ENCODE measurements at places on chromosomes 13 and 19. TPM values are rescaled to one million over a fixed set of nuclear protein-coding genes. Genes with fewer than 3 reads are reported as not detected.

Gene KANK3
- total RNA-seq: 21.7 TPM

- no peaks in the 10 kb centered on the region for H3K4me1 ChIP-seq
- no peaks in the 10 kb centered on the region for H3K36me3 ChIP-seq
- no peak overlapping the region for H3K27ac ChIP-seq
These were observed 8.9 kb downstream of the ZSCAN1 start for GRCh38 chr19:58042495-58043340.

Gene RASA3
- 18.6 TPM for total RNA-seq

Gene OR7E24
- total RNA-seq: not detected

Gene SHISA7
- total RNA-seq: not detected

DNA sequence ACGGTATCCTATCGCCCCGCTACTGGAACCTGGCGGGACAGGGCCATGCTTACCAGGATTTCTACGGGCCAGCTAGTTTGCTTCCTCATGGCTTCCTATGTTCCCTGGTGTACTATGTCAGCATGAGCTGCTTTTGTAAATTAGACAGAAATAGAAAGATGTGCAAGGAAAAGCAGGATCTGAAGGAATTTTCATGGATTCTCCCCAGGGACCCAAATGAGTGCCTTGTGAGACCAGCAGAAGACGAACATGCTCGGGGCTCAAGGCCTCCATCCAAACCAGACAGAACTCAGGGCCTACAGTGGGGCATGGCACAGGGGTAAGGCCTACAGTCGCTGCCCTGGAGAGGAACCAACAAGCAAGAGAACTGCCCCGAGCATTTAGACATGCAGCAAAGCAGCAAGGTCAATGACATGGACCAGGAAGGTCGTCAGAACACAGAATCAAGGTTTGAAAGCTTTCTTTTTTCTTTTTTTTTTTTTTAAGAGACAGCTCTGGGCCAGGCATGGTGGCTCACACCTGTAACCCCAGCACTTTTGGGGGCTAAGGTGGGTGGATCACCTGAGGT, 17.3 kb downstream of the EPS15L1 start:
- H3K36me3 ChIP-seq: no peaks in the 10 kb centered on the region
- no peak overlapping the region for H3K4me3 ChIP-seq
- no peak overlapping the region for H3K27ac ChIP-seq

DNA sequence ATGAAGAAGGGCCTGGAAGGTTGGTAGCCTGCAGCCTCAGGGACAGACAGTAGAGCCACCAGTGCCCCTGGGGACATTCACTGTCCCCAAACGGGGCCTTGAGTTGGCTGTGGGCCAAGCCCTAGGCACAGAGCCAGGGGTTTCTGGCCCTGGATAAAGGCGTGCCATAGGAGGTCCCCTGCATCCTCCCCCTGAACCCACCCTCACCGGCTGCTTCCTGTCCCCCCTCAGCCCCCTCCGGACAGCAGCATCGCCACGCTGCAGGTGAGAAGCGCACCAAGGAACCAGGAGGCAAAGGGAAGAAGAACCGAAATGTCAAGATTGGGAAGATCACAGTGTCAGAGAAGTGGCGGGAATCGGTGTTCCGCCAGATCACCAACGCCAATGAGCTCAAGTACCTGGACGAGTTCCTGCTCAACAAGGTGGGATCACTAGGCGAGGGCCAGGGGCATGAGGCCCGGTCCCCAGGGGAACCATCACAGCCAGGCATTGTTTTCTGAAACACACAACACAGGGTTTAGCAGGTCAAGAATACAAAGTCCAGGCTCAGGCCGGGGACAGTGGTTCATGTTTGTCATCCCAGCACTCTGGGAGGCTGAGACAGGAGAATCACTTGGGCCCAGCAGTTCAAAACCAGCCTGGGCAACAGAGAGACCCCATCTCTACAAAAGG, 14.6 kb upstream of the USE1 start:
- DNase-seq: no peak
- H3K4me3 ChIP-seq: no peak overlapping the region
- H3K27ac ChIP-seq: no peak overlapping the region
- no peaks in the 10 kb centered on the region for H3K4me1 ChIP-seq
- peaks cover 22% of the 10 kb centered on the region for H3K36me3 ChIP-seq
- H3K27me3 ChIP-seq: no peaks in the 10 kb centered on the region

- H3K36me3 ChIP-seq: no peaks in the 10 kb centered on the region
- H3K4me3 ChIP-seq: no peak overlapping the region
- H3K4me1 ChIP-seq: peaks cover 24% of the 10 kb centered on the region
- DNase-seq: no peak
- H3K27me3 ChIP-seq: no peaks in the 10 kb centered on the region
- no peak overlapping the region for H3K27ac ChIP-seq
These were observed 5.6 kb downstream of the TLE6 start for GRCh38 chr19:2982983-2983350.

Gene ZNF442
- not detected for total RNA-seq

GRCh38 chr13:73623281-73623680, 510.9 kb downstream of the KLF12 start:
- DNase-seq: no peak
- no peak overlapping the region for H3K4me3 ChIP-seq
- no peaks in the 10 kb centered on the region for H3K4me1 ChIP-seq

- H3K27me3 ChIP-seq: no peaks in the 10 kb centered on the region
- no peak for DNase-seq
- peaks cover 15% of the 10 kb centered on the region for H3K4me1 ChIP-seq
- H3K27ac ChIP-seq: no peak overlapping the region
These were observed 21.8 kb upstream of the SLC7A10 start for GRCh38 chr19:33247441-33247819.

GRCh38 chr13:102724923-102725322, 30.1 kb upstream of the METTL21C start:
- H3K4me1 ChIP-seq: peaks cover 4% of the 10 kb centered on the region
- peaks cover 37% of the 10 kb centered on the region for H3K27me3 ChIP-seq
- no peak for DNase-seq
- no peak overlapping the region for H3K27ac ChIP-seq

GRCh38 chr19:39139305-39139874, 13.8 kb downstream of the PAK4 start:
- no peak overlapping the region for H3K27ac ChIP-seq
- H3K36me3 ChIP-seq: no peaks in the 10 kb centered on the region
- H3K4me1 ChIP-seq: peaks cover 18% of the 10 kb centered on the region
- DNase-seq: no peak
- no peaks in the 10 kb centered on the region for H3K27me3 ChIP-seq

Gene ZNF699
- total RNA-seq: 7.8 TPM

Gene C5AR1
- total RNA-seq: 6.5 TPM

- peaks cover 30% of the 10 kb centered on the region for H3K4me1 ChIP-seq
- H3K27me3 ChIP-seq: no peaks in the 10 kb centered on the region
- peak within 1 kb of the TSS; percentile 61 for H3K4me3 ChIP-seq
- DNase-seq: no peak
These were observed at the start of gene APLP1 for GRCh38 chr19:35868172-35868822. TSS of gene APLP1 (plus strand) at chr19:35868574. CDS start at chr19:35868637, 63 bp downstream.

DNA sequence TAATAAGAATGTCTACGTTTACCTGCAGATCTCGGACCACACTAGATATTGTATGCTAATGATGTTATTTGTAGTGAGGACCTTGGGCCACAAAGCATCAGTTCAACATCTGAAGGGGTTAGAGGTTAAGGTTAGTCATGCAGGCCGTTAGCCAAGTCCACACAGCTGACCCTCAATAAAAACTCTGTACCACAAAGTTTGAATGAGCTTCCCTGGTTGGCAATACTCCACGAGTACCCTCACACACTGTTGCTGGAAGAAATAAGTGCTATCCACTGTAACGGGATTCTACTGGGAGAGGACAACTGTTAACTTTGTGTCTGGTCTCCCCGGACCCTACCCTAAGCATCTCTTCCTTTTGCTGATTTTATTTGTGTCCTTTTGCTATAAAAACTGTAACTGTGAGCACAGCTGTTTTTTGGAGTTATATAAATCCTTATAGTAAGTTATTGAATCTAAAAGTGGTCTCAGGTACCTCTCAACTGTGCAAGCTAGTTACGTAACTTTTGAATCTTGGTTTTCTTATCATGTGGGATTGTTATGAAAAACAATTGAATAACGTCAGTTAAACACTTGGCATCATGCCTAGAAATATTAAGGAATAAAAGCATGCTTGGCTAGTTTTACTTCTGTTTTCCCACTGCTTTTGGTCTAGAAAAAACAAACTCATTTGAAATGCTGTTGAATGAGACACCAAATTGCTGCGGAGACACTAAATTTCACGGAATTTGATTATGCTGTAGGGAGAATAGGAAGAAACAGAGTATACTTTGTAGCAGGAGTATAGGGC, 181.5 kb downstream of the DNAJC3 start:
- H3K27ac ChIP-seq: no peak overlapping the region
- no peaks in the 10 kb centered on the region for H3K27me3 ChIP-seq
- 0 out of 2 replicates have a peak, but pooled peaks cover 3% of the 10 kb centered on the region for H3K36me3 ChIP-seq
- DNase-seq: no peak

DNA sequence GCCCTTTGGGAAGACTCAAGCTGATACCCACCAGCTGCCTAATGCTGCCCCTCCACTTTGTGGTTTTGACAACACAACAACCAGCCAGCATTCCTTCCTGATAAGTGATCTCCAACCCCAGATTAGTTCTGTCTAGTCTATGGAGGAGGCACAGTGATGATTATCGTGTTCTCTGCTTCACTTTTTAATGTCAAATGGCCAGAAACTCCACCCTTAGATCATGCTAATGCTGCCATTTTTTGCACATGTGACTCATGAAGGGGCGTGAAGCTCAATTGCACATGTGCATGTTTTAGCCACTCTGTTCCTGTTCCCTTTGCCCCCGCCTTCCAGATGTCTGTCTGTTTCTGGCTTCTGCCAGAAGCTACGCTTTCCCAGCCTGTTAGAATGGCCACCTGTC, 199.8 kb downstream of the COG6 start:
- H3K36me3 ChIP-seq: no peaks in the 10 kb centered on the region
- no peak overlapping the region for H3K4me3 ChIP-seq
- no peaks in the 10 kb centered on the region for H3K4me1 ChIP-seq
- DNase-seq: no peak
- H3K27ac ChIP-seq: no peak overlapping the region

DNA sequence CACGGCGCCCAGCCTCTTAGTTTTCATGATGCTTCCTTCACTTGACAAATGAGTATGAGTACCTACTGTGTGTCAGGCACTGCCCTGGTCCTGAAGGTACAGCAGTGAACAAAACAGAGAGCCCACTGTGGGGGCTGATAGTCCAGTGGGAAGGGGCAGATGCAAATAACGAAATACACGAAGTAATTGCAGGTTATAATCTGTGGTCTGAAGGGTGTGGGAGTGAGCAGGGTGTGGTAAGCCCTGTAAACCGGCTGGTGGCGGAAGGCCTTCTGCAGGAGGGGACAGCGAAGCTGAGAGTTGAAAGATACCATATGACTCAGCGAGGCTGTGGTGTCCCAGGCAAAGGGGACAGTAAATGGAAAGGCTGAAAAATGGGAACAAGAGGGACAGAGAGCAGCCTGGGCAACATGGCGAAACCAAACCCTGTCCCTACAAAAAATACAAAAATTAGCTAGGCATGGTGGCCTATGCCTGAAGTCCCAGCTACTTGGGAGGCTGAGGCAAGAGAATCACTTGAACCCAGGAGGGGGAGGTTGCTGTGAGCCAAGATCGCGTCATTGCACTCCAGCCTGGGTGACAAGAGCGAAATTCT, 60.5 kb downstream of the MAP4K1 start:
- no peak overlapping the region for H3K27ac ChIP-seq
- no peak for DNase-seq
- H3K27me3 ChIP-seq: no peaks in the 10 kb centered on the region
- peaks cover 5% of the 10 kb centered on the region for H3K4me1 ChIP-seq
- H3K36me3 ChIP-seq: no peaks in the 10 kb centered on the region

GRCh38 chr19:13428352-13428751, 77.9 kb downstream of the CACNA1A start:
- H3K4me3 ChIP-seq: no peak overlapping the region
- H3K4me1 ChIP-seq: peaks cover 3% of the 10 kb centered on the region
- no peaks in the 10 kb centered on the region for H3K36me3 ChIP-seq
- no peak overlapping the region for H3K27ac ChIP-seq
- peak; percentile 28 for DNase-seq
- no peaks in the 10 kb centered on the region for H3K27me3 ChIP-seq

- H3K27ac ChIP-seq: no peak overlapping the region
- H3K36me3 ChIP-seq: no peaks in the 10 kb centered on the region
- no peak overlapping the region for H3K4me3 ChIP-seq
- DNase-seq: no peak
These were observed 61.1 kb upstream of the MCF2L start for GRCh38 chr13:112907871-112908331.

DNA sequence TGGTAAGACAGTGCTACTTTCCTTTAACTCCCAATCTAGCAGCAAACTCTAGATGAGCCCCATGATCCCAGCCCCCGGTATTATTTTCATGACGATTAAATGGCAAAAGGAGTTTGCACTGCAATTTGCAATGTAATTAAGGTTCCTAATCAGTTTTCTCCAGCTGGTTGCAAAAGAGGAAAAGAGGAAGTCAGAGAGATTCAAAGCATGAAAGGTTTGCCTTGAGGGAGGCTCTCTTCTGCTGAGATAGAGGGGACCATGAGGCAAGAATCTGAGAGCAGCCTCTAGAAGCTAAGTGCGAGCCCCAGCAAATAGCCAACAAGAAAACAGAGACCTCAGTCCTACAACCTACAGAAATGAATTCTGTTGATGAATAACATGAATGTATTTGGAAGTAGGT, 527.1 kb downstream of the UQCRFS1 start:
- H3K36me3 ChIP-seq: no peaks in the 10 kb centered on the region
- no peaks in the 10 kb centered on the region for H3K27me3 ChIP-seq
- DNase-seq: no peak
- H3K4me1 ChIP-seq: no peaks in the 10 kb centered on the region
- no peak overlapping the region for H3K27ac ChIP-seq

Gene PLPP2
- total RNA-seq: 128 TPM

GRCh38 chr13:50529154-50529882, 314.2 kb downstream of the DLEU7 start:
- H3K27ac ChIP-seq: peak overlapping the region; percentile 92
- peak; percentile 65 for DNase-seq
- peak overlapping the region; percentile 7 for H3K4me3 ChIP-seq
- H3K36me3 ChIP-seq: no peaks in the 10 kb centered on the region

DNA sequence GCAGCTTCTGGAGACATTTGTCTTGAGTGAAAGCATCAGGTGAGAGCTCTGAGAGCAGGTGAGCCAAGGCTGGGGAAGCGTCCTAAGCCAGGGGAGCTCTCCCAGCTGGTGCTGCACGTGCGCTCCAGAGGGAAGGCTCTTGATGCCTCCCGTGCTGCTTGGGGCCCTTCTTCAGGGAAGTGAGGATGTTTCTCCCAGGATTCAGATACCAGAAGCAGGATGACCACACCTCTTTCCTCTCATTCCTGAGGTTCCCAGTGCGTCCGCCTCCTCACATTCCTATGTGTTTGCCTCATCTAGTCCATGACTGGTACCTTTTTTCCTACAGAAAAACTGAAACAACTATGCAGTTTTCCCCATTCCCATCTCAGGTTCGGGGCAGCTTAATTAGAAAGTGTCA, 231.0 kb upstream of the IRS2 start:
- no peak overlapping the region for H3K4me3 ChIP-seq
- peak; percentile 74 for DNase-seq
- peaks cover 26% of the 10 kb centered on the region for H3K4me1 ChIP-seq
- peak overlapping the region; percentile 33 for H3K27ac ChIP-seq

- H3K36me3 ChIP-seq: no peaks in the 10 kb centered on the region
- no peaks in the 10 kb centered on the region for H3K27me3 ChIP-seq
- no peak overlapping the region for H3K27ac ChIP-seq
- H3K4me3 ChIP-seq: no peak overlapping the region
- DNase-seq: no peak
These were observed 176.4 kb upstream of the TSHZ3 start for GRCh38 chr19:31525610-31526147.

Gene RFPL4A
- not detected for total RNA-seq

Gene ANKRD27
- total RNA-seq: 48.1 TPM

GRCh38 chr19:35531291-35531690, 2.0 kb upstream of the GAPDHS start:
- no peak for DNase-seq
- H3K27me3 ChIP-seq: no peaks in the 10 kb centered on the region
- peaks cover 8% of the 10 kb centered on the region for H3K4me1 ChIP-seq
- H3K27ac ChIP-seq: no peak overlapping the region
- H3K36me3 ChIP-seq: no peaks in the 10 kb centered on the region

Data from HCT116 (cell line).